ENCODE measurements at places on chromosomes 4 and X.

DNA sequence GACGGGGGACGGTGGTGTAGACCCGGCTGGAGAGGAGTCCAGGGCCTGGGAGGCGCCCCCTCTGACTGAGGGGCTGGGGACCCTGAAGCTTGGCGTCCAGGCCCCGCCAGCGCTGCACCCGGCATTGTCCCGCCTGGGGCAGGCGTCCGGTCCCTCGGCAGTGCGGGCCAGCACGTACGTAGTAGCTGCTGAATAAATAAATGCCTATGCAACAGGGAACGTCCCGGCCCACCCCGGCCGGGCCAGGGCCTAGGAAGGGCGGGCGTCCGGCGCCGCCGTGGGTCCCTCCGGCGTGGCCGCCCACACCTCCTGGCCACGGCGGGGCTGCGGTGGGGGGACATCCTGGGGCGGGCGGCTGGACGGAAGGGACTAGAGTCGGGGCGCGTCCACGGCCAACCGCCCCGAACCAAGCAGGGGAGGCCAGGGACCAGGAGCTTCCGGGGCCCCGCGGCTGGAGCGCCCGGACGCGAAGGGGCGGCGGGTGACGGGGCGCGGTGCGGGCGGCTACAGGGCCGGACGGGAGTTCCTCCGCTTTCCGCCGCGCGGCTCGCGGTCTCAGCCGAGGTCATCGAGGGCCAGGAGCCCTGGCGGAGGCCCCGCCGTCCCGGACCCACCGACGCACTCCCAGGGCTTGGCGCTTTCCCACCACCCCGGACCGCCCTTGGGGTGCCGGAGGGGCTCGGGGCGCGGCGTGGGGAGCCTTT, 886 bp upstream of the WWC2 start:
- DNase-seq = no peak

GRCh38 chr4:55312489-55313101, 33.4 kb upstream of the SRD5A3 start:
- no peak for DNase-seq

DNA sequence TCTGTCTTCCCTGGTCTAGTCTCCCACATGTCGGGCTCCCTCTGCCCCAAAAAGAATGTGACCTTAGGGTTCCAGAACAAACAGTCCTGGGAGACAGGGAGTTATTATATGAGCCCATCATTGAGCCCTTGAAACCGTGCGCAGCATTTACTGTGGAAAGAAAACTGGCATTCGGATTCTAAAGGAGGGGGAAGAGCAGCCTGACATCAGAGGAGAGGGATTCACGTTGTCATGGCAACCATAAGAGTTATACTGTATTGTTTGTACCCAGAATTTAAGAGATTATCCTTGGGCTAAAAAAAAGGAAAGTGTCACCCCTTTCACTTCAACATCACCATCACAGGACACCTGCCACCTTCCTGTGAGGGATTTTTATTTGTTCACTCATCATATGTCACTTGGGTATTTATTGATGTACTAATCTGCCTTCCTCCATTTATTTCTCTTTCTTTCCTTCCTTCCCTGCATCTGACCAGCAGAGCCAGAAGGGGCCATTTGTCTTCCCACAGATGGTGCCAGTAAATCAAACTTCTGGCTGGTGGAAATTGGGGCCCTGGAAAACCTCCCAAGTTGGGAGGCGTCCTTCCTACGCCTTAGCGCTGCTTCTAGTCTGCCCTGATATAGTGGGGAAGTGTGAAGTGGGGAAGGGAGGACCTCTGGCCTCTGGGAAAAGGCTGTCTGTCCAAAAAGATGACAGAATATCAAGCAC, 64.9 kb upstream of the FRMPD3 start:
- no peak for DNase-seq

GRCh38 chr4:168220893-168221292, 97.7 kb downstream of the DDX60 start:
- no peak for DNase-seq
